Fibroblast of lung (primary cell): ENCODE measurements at places on chromosomes 6 and 20. TPM values are rescaled to one million over a fixed set of nuclear protein-coding genes. Genes with fewer than 3 reads are reported as not detected.

Gene HRH3
- polyA plus RNA-seq: not detected in 2 replicates

- DNase-seq: no peak
- no peak overlapping the region for H3K4me3 ChIP-seq
- no peaks in the 10 kb centered on the region for H3K36me3 ChIP-seq
- H3K4me1 ChIP-seq: no peaks in the 10 kb centered on the region
These were observed 14.4 kb upstream of the PPP1R14C start for GRCh38 chr6:150128425-150128824.

Gene KIF25
- not detected in 2 replicates for polyA plus RNA-seq

DNA sequence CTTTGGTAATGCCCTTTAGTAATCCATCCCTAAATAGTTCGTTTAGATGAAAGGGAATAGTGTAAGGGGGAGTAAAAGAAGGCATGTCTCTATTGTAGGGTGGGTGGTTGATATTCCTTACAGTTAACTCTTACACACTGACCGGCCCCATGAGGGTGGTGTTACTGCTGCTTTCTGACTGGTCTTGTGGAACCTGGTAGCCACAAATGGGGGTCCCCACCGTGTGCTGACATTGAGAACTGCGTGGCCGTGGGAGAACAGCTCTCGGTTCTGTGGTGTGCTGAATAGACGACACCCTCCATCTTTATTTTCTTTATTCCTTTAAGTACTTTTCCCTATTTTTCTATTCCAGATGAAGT lies 19.3 kb downstream of the MRAP2 start:
- no peak overlapping the region for H3K4me3 ChIP-seq
- no peak for DNase-seq
- no peaks in the 10 kb centered on the region for H3K27me3 ChIP-seq
- no peaks in the 10 kb centered on the region for H3K36me3 ChIP-seq

Gene POU5F1
- polyA plus RNA-seq: 0.23 TPM in 1 of 2 replicates, not detected in the other

Gene SMLR1
- not detected in 2 replicates for polyA plus RNA-seq

DNA sequence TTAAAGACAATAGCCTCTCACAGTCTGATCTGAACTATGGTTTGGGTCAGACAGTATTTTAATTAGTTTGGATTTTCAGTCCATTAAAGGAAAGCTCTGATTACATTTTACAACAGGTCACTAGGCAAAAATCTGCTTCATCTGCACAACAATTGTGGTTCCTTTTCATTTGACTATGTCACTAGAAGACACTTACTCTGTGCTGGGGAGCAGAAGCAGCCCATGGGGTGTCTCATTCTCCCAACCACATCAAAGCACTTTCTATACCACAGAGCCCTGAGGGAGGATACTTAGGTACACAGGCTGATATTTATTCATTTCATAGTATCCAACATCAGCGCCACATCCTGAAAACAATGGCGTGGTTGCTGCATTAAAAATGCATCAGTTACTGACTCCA lies 36.6 kb upstream of the HDAC2 start:
- H3K4me3 ChIP-seq: no peak overlapping the region
- no peaks in the 10 kb centered on the region for H3K27me3 ChIP-seq
- no peaks in the 10 kb centered on the region for H3K4me1 ChIP-seq
- H3K27ac ChIP-seq: no peak overlapping the region

- no peak overlapping the region for H3K4me3 ChIP-seq
- no peaks in the 10 kb centered on the region for H3K36me3 ChIP-seq
- no peak for DNase-seq
- H3K27me3 ChIP-seq: no peaks in the 10 kb centered on the region
- H3K27ac ChIP-seq: no peak overlapping the region
- peaks cover 2% of the 10 kb centered on the region for H3K4me1 ChIP-seq
These were observed 238.2 kb downstream of the SYNE1 start for GRCh38 chr6:152398993-152399392.

DNA sequence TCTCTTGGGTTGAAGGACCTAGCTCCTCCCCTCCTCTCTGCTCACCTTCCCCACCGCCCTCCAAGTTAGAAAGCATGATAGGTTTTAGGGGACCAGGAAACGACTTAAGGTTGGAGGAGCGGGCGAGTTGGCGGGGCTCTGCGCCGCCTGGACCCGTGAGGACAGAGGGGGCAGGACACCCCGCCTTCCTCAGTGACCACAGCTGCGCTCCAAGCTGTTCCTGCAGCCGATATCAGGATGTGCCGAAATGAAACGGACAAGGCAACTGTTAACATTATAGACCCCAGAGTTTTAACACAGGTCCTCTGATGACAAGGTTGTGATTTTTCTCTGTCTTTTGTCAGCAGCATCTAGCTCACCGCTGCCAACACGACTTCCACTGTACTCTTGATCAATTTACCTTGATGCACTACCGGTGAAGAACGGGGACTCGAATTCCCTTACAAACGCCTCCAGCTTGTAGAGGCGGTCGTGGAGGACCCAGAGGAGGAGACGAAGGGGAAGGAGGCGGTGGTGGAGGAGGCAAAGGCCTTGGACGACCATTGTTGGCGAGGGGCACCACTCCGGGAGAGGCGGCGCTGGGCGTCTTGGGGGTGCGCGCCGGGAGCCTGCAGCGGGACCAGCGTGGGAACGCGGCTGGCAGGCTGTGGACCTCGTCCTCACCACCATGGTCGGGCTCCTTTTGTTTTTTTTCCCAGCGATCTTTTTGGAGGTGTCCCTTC lies at the start of gene GRM1:
GRM1 (plus strand) TSS at position 212 of the 722 bp plus-strand sequence; CDS start at position 668, 456 bp downstream.
- H3K4me3 ChIP-seq: no peak within 1 kb of the TSS
- H3K36me3 ChIP-seq: no peaks in the 10 kb centered on the region
- H3K4me1 ChIP-seq: no peaks in the 10 kb centered on the region
- H3K27me3 ChIP-seq: peaks cover 3% of the 10 kb centered on the region

Gene COL9A3
- polyA plus RNA-seq: 0.17 and 0.59 TPM in 2 replicates

DNA sequence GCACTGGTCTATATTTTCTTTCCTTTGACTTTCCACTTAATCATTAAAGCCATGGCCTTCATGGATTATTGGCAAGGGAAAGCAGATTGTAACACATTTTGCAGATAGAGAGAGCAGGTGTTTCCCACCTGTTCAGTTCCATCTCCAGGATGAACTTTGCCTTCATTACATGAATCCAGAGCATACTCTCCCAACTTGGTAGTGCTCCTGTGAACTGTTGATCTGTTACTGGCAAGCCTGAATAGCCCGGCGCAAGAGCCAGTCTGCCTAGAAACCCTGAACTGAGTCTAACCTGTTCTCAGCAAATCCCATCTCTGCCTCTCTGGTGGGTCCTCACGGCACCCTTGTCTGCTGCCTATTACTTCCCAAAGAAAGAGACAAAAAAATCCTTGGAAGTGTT lies 210.3 kb downstream of the PLCB1 start:
- H3K4me1 ChIP-seq: no peaks in the 10 kb centered on the region
- no peaks in the 10 kb centered on the region for H3K27me3 ChIP-seq
- no peak overlapping the region for H3K27ac ChIP-seq
- no peak for DNase-seq

DNA sequence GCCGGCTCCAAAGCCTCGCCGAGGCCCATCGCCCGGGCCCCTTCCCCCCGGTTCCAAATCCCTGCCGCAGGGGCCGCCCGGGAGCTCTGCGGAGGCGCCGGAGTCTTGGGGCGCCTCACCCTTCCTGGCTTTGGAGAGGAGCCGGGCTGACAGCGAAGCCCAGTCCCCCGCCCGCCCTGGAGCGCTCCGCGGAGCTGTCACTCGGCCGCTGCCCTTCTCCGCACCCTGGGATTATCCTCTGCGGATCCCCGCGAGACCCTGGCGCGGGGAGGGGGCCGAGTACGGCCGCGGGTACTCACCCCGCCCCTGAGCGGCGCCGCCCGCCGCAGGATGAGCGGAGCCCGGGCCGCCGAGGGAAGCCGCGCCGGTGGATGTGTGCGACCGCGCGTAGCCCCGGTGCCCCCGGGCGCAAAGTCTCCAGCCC lies 343 bp downstream of the SNAP91 start:
- H3K4me3 ChIP-seq: peak overlapping the region; percentile 44
- no peak overlapping the region for H3K27ac ChIP-seq
- peaks cover 19% of the 10 kb centered on the region for H3K27me3 ChIP-seq
- DNase-seq: peak; percentile 1

DNA sequence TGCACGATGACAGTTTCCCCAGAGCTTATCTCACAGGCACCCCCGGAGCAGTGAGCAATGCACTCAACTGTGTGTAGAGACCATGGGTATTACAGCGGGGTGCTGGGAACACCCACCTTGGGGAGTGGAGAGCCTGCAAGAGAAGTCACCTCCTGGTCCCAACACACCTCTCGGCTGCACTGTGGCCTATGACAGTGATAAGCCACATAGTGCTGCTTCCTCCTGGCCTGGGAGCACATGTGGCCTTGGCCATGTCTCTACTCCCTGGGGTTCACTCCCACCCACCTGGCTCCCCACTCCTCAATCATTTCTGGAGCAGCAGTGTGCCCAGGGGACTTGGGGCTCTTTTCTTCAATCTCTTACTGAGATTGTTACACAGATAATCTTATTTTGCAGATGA lies 77.0 kb downstream of the SLC24A3 start:
- H3K4me1 ChIP-seq: no peaks in the 10 kb centered on the region
- no peaks in the 10 kb centered on the region for H3K36me3 ChIP-seq
- no peaks in the 10 kb centered on the region for H3K27me3 ChIP-seq
- H3K4me3 ChIP-seq: no peak overlapping the region
- DNase-seq: no peak

- H3K4me3 ChIP-seq: no peak overlapping the region
- H3K27me3 ChIP-seq: no peaks in the 10 kb centered on the region
- no peaks in the 10 kb centered on the region for H3K36me3 ChIP-seq
- peak; percentile 36 for DNase-seq
- H3K4me1 ChIP-seq: no peaks in the 10 kb centered on the region
These were observed 271.4 kb downstream of the EYA4 start for GRCh38 chr6:133512410-133513016.

- no peak overlapping the region for H3K27ac ChIP-seq
- H3K36me3 ChIP-seq: no peaks in the 10 kb centered on the region
- H3K4me3 ChIP-seq: no peak overlapping the region
- H3K4me1 ChIP-seq: no peaks in the 10 kb centered on the region
- peak; percentile 90 for DNase-seq
- no peaks in the 10 kb centered on the region for H3K27me3 ChIP-seq
These were observed 31.8 kb upstream of the EMILIN3 start for GRCh38 chr20:41398408-41398807.

DNA sequence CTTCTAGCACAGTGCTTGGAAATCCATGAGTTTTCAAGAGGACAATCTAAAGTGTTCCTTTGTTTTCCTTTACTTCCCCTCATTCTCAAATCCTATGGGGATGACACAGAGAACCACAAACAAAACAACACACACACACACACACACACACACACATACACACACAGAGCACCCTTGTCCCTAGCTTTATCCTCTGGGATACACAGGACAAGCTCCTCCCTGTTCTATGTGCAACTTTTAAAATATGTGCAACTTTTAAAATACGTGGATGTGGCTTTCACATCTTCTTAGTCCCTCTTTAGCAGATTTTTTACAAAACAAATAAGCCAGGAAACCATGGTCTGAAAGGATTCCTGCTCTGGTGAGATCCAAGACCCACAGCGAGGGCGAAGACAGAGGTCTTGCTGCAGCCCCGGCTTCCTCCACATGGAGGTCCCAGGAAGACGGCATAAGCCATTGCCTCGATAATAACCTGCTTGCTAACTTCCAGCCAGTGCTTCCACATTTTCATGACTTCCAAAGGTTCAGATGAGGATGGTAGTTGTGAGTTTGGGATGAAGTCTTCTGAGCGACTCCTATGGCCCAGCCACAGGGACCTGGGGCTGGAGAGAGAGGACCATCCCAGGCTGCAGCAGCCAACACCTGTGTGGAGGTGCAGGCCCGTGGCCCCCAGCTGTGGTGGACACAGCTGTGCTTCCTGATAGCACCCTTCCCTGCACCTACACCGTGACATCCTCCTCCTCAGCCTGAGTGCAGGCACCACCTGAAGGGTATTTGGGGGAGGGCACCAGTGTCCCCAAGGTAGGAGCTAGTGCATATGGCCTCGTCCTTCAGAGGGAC lies 62.8 kb upstream of the CD93 start:
- DNase-seq: no peak
- H3K4me3 ChIP-seq: no peak overlapping the region
- no peaks in the 10 kb centered on the region for H3K36me3 ChIP-seq
- peaks cover 45% of the 10 kb centered on the region for H3K4me1 ChIP-seq

Gene PPIL6
- polyA plus RNA-seq: 0.78 and 1.1 TPM in 2 replicates

- no peak for DNase-seq
- no peak overlapping the region for H3K27ac ChIP-seq
- H3K27me3 ChIP-seq: no peaks in the 10 kb centered on the region
- no peaks in the 10 kb centered on the region for H3K4me1 ChIP-seq
These were observed 31.8 kb downstream of the SUN5 start for GRCh38 chr20:32972181-32973076.

- H3K27ac ChIP-seq: no peak overlapping the region
- no peaks in the 10 kb centered on the region for H3K27me3 ChIP-seq
- no peak overlapping the region for H3K4me3 ChIP-seq
- peaks cover 3% of the 10 kb centered on the region for H3K36me3 ChIP-seq
- H3K4me1 ChIP-seq: peaks cover 6% of the 10 kb centered on the region
These were observed 45.0 kb downstream of the CDS2 start for GRCh38 chr20:5171790-5172164.

GRCh38 chr6:168506460-168506859 lies 65.5 kb downstream of the SMOC2 start:
- H3K27ac ChIP-seq: no peak overlapping the region
- no peaks in the 10 kb centered on the region for H3K36me3 ChIP-seq
- no peak for DNase-seq
- no peak overlapping the region for H3K4me3 ChIP-seq

Gene ULBP1
- polyA plus RNA-seq: 1.1 and 2.1 TPM in 2 replicates

Gene RFX6
- polyA plus RNA-seq: not detected in 2 replicates

DNA sequence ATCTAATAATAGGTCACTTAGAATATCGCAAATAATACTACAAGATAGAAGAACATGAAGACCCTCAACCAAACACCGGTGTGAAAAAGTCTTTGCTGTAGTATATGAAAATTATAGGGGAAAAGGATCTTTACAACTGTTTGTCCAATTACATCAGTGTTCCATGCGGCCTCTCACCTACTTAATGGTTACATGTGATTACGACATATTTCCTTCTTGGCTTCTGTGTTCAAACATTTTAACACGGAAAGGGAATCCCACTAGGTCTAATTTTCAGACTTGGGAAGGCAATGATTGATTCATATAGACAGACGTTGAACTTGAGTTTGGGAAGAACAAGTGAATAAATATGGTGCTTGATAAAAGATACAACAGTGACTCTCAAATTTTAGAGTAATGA lies 273.4 kb downstream of the KIF16B start:
- no peak overlapping the region for H3K4me3 ChIP-seq
- H3K27me3 ChIP-seq: no peaks in the 10 kb centered on the region
- H3K27ac ChIP-seq: no peak overlapping the region

DNA sequence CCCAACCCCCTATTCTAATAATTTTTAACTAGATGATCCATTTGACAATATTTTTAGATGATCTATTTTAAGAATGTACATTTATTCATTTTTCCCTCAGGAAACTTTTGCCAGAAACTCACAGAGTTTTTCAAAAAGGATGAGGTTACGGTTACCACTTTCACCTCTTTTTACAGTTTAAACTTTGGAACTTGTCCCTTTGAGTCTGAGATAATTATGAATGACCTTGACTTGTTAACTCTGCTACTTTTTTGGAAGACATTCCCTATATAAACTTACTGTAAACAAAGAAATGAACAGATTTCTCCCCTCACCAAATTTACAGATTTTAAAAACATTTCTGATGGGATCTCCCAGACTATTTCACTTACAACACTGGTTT lies 18.4 kb upstream of the BLOC1S5 start:
- H3K27me3 ChIP-seq: no peaks in the 10 kb centered on the region
- H3K27ac ChIP-seq: peak overlapping the region; percentile 63
- peaks cover 24% of the 10 kb centered on the region for H3K4me1 ChIP-seq
- DNase-seq: no peak
- H3K4me3 ChIP-seq: no peak overlapping the region

GRCh38 chr6:154766288-154766687 lies 33.1 kb downstream of the SCAF8 start:
- no peak for DNase-seq
- no peaks in the 10 kb centered on the region for H3K36me3 ChIP-seq
- H3K27ac ChIP-seq: no peak overlapping the region

- H3K27me3 ChIP-seq: no peaks in the 10 kb centered on the region
- no peak overlapping the region for H3K4me3 ChIP-seq
- peaks cover 9% of the 10 kb centered on the region for H3K36me3 ChIP-seq
- H3K4me1 ChIP-seq: no peaks in the 10 kb centered on the region
These were observed 48.8 kb downstream of the DST start for GRCh38 chr6:56593801-56594318.
